ENCODE measurements at places on chromosomes 6 and 20.

DNA sequence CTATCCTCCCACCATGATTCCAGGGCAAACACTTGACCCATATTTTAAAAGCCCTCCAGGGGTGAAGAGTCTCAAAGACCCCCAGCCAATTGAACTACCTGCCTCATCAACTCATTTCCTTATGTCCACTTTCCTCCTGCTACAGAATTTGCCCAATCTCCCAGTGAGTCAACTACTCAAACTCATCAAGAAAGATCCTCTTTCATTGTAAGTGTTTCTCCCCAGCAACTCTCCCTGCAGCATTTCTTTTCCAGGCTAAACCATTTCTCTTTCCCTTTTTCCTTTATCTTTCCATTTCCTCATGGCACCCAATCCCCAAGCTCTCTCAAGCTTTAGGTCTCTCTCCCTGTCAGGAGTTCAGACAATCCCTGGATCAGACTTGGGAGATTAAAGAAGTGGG is 1.5 kb downstream of the DLK2 start:
- no peak for DNase-seq

GRCh38 chr6:42451333-42452170 is at the start of gene TRERF1:
Gene TRERF1, minus strand, starts transcription at chr6:42451926. Its CDS starts 182,336 bp downstream, at chr6:42269590.
- peak; percentile 77 for DNase-seq

DNA sequence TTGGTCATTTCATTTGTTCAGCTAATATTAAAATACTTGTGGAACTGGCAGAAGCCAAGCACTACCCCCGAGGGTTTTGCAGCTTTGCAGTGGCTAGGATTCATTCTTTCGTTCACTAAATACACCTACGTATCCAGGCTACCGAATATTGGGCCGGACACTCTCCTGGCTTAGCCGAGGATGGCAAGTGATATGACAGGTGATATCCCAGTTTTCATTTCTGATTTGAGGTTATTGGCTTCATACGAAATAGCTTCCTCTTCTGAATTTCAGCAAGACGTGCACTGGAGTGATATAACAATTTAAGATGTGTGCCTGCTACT is 536 bp upstream of the MTFR2 start:
- DNase-seq = no peak

GRCh38 chr6:119565893-119566292 is 216.3 kb upstream of the MAN1A1 start:
- DNase-seq = no peak

GRCh38 chr6:67888546-67888885 is 746.6 kb upstream of the ADGRB3 start:
- no peak for DNase-seq

GRCh38 chr20:25221592-25222460 is 26.1 kb upstream of the PYGB start:
- no peak for DNase-seq

- no peak for DNase-seq
These were observed 188.2 kb downstream of the LRFN2 start for GRCh38 chr6:40398810-40399477.

DNA sequence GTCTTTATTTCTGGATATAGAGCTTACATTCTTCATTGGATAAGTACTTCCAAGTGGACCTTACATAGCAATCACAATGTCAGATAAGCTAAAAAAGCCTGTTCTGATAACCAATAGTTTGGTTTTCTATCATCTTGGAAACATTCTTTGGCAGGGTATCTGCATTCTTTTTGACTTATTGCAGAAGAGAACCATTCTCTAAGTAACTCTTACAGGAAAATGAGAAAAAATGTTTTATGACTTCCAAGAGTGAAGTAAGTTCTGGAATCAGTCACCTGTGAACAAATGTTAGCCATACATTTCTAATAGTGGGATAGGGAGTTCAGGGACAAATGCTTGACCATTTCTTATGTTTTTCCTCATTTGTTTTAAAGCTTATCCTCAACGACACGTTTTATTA is 564.0 kb downstream of the CD109 start:
- no peak for DNase-seq

DNA sequence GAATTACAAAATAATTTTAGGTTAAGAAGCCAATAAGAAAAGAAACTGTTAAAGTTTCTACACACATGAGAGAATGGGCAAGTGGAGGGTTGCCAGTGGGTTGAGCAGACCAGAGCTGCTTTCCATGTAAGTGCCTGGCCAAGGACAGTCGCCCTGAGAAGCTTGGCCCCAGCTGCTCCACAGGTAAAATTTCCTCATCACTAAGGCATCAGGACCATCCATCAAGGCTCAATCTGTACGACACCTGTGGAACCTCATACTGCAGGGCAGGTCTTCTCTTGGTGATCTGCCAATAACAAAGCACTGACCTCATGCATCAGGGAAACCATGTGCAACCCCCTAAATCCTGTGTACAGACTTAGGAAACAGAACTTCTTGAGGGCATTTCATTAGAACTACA is 115.4 kb downstream of the INSM1 start:
- no peak for DNase-seq

GRCh38 chr6:26375270-26375669 is 7.6 kb upstream of the BTN2A2 start:
- no peak for DNase-seq
